A549 treated with Mapracorat at 1 μM for 4 hours (cell line): ENCODE measurements at places on chromosomes 12 and 14. TPM values are rescaled to one million over a fixed set of nuclear protein-coding genes. Genes with fewer than 3 reads are reported as not detected.

TMEM119 gene
- total RNA-seq = 0.06 to 0.12 TPM in 2 of 5 replicates, not detected in the others

HSPB8 gene
- total RNA-seq = 14.1 to 21.0 TPM (median 16.5 TPM) in 5 replicates

PMCH gene
- total RNA-seq = not detected in 5 replicates

LUM gene
- total RNA-seq = 0.08 to 0.33 TPM (median 0.28 TPM) in 5 replicates

C14orf39 gene
- total RNA-seq = not detected in 5 replicates

TSHR gene
- total RNA-seq = not detected in 5 replicates

CD4 gene
- total RNA-seq = not detected in 5 replicates

CAPZA3 gene
- not detected in 5 replicates for total RNA-seq

VRTN gene
- total RNA-seq = not detected in 5 replicates

OTUB2 gene
- total RNA-seq = 2.5 to 3.6 TPM (median 3.0 TPM) in 5 replicates

SPX gene
- 2.8 to 4.0 TPM (median 3.3 TPM) in 5 replicates for total RNA-seq

VWF gene
- 0.15 to 0.34 TPM (median 0.18 TPM) in 5 replicates for total RNA-seq

CCDC177 gene
- 0.06 to 0.07 TPM in 2 of 5 replicates, not detected in the others for total RNA-seq

SUSD6 gene
- total RNA-seq = 6.3 to 7.7 TPM (median 7.3 TPM) in 5 replicates

ATXN2 gene
- total RNA-seq = 46.6 to 57.9 TPM (median 51.1 TPM) in 5 replicates

SETD3 gene
- total RNA-seq = 43.6 to 50.3 TPM (median 47.3 TPM) in 5 replicates

INHBC gene
- not detected in 5 replicates for total RNA-seq

ING4 gene
- total RNA-seq = 13.8 to 19.8 TPM (median 15.7 TPM) in 5 replicates

FNTB gene
- total RNA-seq = 21.1 to 27.2 TPM (median 22.2 TPM) in 5 replicates

RPL10L gene
- not detected in 5 replicates for total RNA-seq

ESPL1 gene
- total RNA-seq = 15.5 to 21.8 TPM (median 19.0 TPM) in 5 replicates

SLC2A14 gene
- 0.07 to 0.36 TPM (median 0.14 TPM) in 5 replicates for total RNA-seq

KRT85 gene
- total RNA-seq = 0.06 to 0.08 TPM (median 0.07 TPM) in 4 of 5 replicates, not detected in the other

ZNF891 gene
- 0.28 to 0.41 TPM (median 0.31 TPM) in 5 replicates for total RNA-seq

DPF3 gene
- 0.10 to 0.72 TPM (median 0.24 TPM) in 5 replicates for total RNA-seq

SENP1 gene
- 10.2 to 12.2 TPM (median 12.0 TPM) in 5 replicates for total RNA-seq
